Hematopoietic multipotent progenitor cell treated with erythropoietin and hydrocortisone succinate and interleukin-3 and kit ligand, for 8 days (in vitro differentiated cells): ENCODE measurements at places on chromosomes 13 and 19.
A peak's percentile ranks its signal among the peaks of the same experiment; 100 is the strongest.

GRCh38 chr19:41932259-41932719 is 4.0 kb upstream of the ERFL start:
- DNase-seq, result no peak

DNA sequence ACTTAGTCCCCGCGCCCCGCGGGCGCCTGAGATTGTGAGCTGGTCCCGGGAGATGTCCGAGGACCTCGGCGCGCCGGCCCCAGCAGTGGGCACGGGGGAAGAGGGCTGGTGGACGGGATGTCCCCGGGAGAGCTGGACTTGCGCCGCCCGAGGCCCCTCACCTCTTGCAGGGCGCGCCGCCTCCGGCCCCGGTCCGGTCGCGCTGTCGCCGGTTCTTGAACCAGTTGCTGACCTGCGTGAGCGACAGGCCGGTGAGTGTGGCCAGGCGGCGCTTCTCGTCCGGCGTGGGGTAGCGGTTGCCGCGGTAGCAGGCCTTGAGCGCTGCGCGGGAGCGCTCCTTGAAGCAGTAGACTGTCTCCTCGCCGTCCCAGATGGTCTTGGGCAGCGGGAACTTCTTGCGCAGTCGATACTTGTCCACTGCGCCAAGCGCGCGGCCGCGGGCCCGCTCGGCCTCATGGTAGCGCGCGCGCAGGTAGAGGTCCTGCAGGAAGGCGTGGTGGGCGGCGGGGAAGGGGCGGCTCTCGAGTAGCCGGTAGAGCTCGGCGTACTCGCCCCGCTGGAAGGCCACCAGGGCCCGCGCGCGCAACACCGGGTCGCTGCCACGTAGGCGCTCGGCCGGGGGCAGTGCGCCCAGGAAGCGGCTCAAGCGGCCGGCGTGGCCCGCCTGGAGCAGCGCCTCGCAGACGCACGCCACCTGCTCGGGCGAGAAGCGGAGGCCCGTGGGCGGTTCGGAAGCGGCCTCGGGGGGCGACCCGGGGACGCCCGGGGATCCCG is 984 bp downstream of the SIX5 start:
- peak; percentile 45 for DNase-seq

- DNase-seq, result no peak
Measured at GRCh38 chr19:12133069-12133468, 7.1 kb downstream of the ZNF20 start.

- DNase-seq, result peak; percentile 33
Measured at GRCh38 chr13:83881917-83882605, at the start of gene SLITRK1. SLITRK1 (minus strand) TSS chr13:83882474; CDS start chr13:83881507, 967 bp downstream.

DNA sequence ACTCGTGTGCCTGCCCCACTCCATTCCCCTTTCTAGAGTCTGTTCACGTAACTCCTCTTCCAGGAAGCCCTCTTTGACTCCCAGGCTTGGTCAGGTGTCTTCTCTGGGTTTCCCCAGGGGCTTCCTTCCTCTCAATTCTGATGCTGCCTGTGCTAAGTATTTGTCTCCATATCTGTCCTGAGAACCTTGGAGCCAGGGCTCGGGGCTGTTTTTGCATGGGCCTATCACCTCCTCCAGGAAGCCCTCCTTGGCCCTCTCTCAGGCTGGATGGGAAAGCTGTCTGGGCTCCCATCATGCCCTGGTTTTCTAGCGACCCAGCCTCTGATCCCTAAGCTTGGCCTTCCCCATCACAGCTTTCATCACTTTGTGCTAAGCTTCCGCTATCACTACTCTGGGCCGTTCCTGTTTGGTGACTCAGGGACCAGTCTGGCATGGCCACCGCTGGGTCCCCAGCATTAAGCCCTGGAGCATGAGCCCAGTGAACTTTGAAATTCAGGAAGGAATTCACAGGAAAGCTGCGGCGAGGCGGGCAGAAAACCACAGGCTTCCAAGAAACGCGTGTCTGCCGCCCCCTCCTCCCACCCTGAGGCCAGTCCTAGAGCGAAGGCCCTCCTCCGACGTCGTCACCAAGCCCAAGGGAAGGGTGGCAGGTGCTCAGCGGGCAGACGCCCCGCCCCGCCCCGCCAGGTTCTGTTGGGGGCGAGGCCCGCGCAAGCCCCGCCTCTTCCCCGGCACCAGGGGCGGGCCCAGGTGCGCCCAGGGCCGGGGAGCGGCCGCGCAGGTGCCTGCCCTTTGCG is 486 bp upstream of the SPINT2 start:
- DNase-seq, result peak; percentile 73
